NCI-H1694 (cell line): ENCODE measurements at places on chromosomes 7 and 10.

- peak; percentile 39 for DNase-seq
Measured at GRCh38 chr7:91784469-91784868, 96.0 kb downstream of the MTERF1 start.

GRCh38 chr7:111229916-111230315, 139.0 kb downstream of the LRRN3 start:
- DNase-seq = no peak

DNA sequence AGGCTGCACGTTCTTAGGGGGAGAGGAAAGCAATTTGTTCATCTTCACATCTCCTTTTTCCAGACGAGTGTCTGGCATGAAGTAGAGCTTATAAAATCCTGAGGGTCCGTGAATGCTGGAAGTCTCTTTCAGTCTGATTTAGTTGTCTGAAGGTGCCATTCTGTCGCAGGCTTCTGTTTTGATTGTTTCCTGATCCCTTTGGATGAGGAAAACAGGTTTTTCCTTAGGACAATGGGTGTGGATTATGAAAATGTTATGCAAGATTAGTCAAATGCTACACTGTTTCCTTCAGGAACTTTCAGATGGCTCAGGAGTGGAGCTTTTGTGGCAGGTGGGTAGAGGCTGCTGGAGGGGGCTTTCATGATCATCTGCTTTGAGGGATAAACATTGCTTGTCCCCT, at the start of gene ITPRID1:
ITPRID1 (plus strand) TSS at position 301 of the 400 bp plus-strand sequence. CDS start 38,935 bp downstream, outside the sequence.
- no peak for DNase-seq

DNA sequence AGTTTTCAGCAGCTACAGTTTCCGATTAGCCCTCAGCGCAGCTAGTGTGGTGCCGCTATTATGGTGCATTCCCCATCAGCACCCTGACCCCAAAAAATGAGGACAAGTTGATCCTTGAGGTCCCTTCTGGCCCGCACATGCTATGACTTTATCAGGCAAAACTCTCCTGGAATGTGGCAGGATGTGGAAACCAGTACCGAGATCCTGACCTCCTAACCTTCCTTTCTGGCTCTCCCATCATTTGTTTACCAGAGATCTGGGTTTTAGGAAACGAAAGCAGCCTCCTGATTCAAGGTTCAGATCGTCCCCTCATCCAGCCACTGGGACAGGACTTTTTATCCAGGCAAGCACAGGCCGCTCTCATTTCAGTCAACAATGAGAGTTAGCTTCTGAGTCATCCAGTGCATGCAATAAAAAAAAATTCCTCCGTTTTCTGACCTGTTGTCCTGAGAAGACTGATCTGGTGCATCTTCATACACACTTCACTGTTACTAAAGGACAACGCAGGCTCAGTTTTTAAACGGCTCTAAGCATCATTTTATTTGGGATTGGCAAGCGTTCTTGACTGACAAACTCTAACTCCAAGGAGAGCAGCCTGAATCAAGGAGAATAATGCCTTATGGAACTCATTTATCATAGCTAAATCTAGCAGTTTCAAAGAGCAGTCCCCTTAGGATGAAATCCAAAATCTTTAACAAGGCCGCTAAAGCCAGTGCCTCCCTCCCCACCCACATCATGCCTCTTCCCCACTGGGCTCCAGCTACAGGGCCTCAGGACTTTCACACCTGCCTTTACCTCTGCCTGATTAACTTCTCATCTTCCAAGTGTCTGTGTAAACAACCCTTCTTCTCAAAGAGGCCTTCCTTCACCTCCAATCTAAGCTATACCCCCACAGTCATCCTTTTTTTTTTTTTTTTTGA, 17.1 kb downstream of the PDLIM1 start:
- no peak for DNase-seq

DNA sequence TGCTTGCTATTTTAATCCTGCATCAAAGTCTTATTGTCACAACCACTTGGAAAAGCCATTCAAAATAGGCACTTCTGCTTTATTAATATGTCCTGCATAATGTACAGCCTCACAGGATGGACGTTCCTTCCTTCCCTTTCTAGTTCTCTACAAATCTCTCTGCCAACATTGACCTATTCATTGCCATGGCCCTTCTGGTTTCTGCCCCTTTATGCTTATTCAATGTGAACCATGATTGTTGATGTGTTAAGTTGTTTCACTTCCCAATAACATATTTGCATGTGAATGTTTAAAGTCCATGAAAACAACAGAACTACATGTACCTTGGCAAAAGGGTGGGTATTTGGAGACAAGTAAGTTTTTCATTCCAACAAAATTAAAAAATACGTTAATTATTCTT, 45.7 kb downstream of the COL28A1 start:
- DNase-seq = no peak
